Dermis microvascular lymphatic vessel endothelial cell (primary cell): ENCODE measurements at places on chromosomes 6 and 20. TPM values are rescaled to one million over a fixed set of nuclear protein-coding genes. Genes with fewer than 3 reads are reported as not detected.

Gene MYT1
- total RNA-seq = not detected in 2 replicates

Gene MLN
- total RNA-seq = not detected in 2 replicates

Gene TRAPPC3L
- under 0.01 and 0.25 TPM in 2 replicates for total RNA-seq

Gene GPRC6A
- total RNA-seq = not detected in 2 replicates

Gene RCAN2
- 0.25 and 0.26 TPM in 2 replicates for total RNA-seq

Gene RBM38
- 13.9 and 16.7 TPM in 2 replicates for total RNA-seq

Gene FAM110A
- total RNA-seq = 1.3 and 2.0 TPM in 2 replicates

Gene BHLHE23
- not detected in 2 replicates for total RNA-seq

Gene ECT2L
- total RNA-seq = under 0.01 TPM in 1 of 2 replicates, not detected in the other

Gene FHL5
- not detected in 2 replicates for total RNA-seq

Gene FAM83C
- total RNA-seq = not detected in 2 replicates
